Progenitor cell of endocrine pancreas (in vitro differentiated cells): ENCODE measurements at places on chromosomes 4 and X. TPM values are rescaled to one million over a fixed set of nuclear protein-coding genes. Genes with fewer than 3 reads are reported as not detected.
A peak's percentile ranks its signal among the peaks of the same experiment; 100 is the strongest.

- H3K4me3 ChIP-seq = no peak overlapping the region
- no peak for DNase-seq
- H3K27ac ChIP-seq = no peak overlapping the region
- peaks cover 1% of the 10 kb centered on the region for H3K4me1 ChIP-seq
These were observed 287.5 kb downstream of the CAMK2D start for GRCh38 chr4:113474017-113474416.

DNA sequence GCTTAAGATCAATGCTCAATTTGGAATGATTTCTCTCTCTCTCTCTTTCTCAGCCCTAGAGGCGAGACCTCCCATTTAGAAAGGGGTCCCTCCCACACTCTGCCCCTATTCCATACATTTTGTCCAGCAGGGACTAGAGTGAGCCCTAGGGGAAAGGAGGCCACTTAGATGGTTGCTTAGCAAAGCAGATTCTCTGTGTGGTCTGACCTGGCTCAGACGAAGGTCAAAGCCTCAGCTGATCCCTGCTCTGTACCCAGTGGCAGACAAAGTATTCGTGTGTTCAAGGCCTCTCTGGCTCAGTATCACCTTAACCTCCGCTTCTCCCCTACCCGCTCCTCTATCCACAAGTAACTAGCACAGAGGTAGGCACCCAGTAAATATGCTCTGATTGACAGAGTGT, 78.4 kb downstream of the HPRT1 start:
- no peak overlapping the region for H3K4me3 ChIP-seq
- DNase-seq = no peak
- H3K4me1 ChIP-seq = peaks cover 10% of the 10 kb centered on the region
- peak overlapping the region; percentile 43 for H3K27ac ChIP-seq

GRCh38 chr4:188732131-188732530, 592.9 kb downstream of the TRIML1 start:
- peaks cover 7% of the 10 kb centered on the region for H3K4me1 ChIP-seq
- H3K27me3 ChIP-seq = no peaks in the 10 kb centered on the region
- H3K27ac ChIP-seq = no peak overlapping the region
- DNase-seq = no peak

DNA sequence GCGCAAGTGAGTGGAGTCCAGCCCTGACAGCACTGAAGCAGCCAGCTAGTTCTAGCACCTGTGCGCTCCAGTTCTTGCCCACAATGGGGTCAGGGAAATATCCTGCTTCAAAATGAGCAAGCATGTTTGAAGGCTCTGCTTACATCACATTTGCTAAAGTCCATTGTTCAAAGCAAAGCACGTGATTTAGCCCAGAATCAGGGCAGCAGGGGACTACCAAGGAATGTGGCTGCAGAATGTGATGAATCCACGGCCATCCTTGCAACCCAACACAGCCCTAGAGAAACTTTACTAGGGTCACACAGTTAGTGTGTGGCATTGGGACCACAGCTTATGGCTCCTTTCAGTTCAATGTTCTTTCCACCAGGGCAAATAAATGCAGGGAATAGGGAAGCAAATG, 47.3 kb upstream of the SMIM31 start:
- H3K4me3 ChIP-seq = no peak overlapping the region
- no peaks in the 10 kb centered on the region for H3K36me3 ChIP-seq
- no peaks in the 10 kb centered on the region for H3K27me3 ChIP-seq

DNA sequence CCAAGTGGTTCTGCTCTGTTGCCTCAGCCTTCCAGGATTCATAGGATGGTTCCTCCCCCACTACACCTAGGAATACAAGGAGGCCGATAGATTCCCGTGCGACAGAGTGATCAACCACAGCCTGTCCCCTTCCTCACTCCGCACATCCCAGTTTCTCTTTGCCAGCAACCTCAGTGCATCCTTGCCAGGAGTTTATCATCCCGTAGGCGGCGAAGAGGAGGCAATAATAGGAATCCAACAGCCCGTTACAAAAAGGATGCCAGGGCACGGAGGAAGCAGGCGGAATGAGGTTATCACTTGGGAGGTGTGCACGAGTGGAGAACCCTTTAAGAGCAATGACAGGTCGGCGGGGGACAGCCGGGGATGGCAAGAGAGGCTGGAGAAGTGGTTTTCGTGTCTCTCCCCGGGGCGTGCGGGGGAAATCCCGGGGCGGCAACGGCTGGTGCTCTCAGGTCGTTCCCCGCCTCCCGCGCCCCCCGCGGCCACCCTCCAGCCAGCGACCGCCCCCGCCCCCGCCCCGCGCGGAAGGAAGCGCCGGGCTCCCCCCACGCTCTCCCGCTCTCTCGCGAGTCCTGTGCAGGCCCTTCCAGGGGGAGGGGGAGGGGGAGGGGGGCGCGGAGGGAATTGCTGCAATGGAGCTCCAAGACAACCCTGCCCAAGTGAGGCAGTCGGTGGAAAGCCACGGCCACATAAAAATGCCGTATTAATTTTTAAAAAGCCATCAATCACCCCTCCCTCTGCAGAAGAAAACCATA, 1.6 kb downstream of the PPP3CA start:
- no peaks in the 10 kb centered on the region for H3K36me3 ChIP-seq
- H3K4me3 ChIP-seq = peak overlapping the region; percentile 95
- H3K4me1 ChIP-seq = peaks cover 14% of the 10 kb centered on the region
- peak; percentile 34 for DNase-seq

GRCh38 chrX:28922106-28922505, 334.9 kb downstream of the IL1RAPL1 start:
- H3K27me3 ChIP-seq = peaks cover 2% of the 10 kb centered on the region
- no peaks in the 10 kb centered on the region for H3K4me1 ChIP-seq
- DNase-seq = no peak
- no peaks in the 10 kb centered on the region for H3K36me3 ChIP-seq

- DNase-seq = no peak
- H3K4me1 ChIP-seq = peaks cover 5% of the 10 kb centered on the region
These were observed 35.4 kb upstream of the YTHDC1 start for GRCh38 chr4:68385267-68385666.

DNA sequence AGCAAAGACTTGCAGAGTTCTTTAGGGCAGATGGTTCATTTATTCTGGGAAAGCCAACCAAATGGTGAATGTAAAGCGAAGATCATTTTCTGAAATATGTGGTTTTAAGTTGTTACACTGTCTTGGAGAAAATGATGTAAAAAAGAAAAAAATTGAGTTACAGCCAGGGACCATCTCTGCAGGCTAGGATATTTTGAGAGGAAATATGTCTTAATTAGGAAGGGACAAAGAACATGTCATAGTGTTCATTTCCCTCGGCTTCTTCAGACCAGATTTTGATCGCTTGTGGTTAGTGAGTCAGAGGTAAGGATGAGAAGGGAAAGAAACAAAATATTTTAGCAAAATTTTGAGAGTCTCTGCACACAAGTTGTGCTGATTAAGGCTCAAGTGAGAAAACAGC, 59.0 kb upstream of the C1QTNF7 start:
- H3K4me3 ChIP-seq = no peak overlapping the region
- no peaks in the 10 kb centered on the region for H3K36me3 ChIP-seq
- no peak overlapping the region for H3K27ac ChIP-seq
- H3K4me1 ChIP-seq = peaks cover 2% of the 10 kb centered on the region
- H3K27me3 ChIP-seq = no peaks in the 10 kb centered on the region

- DNase-seq = no peak
- H3K27ac ChIP-seq = no peak within 1 kb of the TSS
- H3K27me3 ChIP-seq = peaks cover 2% of the 10 kb centered on the region
- peaks cover 8% of the 10 kb centered on the region for H3K4me1 ChIP-seq
- no peaks in the 10 kb centered on the region for H3K36me3 ChIP-seq
- H3K4me3 ChIP-seq = no peak within 1 kb of the TSS
These were observed at the start of gene ITIH6 for GRCh38 chrX:54798137-54798536. ITIH6 (minus strand) TSS chrX:54798255; CDS start chrX:54798210, 45 bp downstream.

GRCh38 chrX:153406011-153406410, 4.9 kb upstream of the PNMA6E start:
- no peak overlapping the region for H3K27ac ChIP-seq
- H3K27me3 ChIP-seq = peaks cover 31% of the 10 kb centered on the region
- H3K4me1 ChIP-seq = no peaks in the 10 kb centered on the region
- H3K36me3 ChIP-seq = peaks cover 4% of the 10 kb centered on the region

- H3K4me3 ChIP-seq = no peak overlapping the region
- H3K36me3 ChIP-seq = peaks cover 15% of the 10 kb centered on the region
- no peaks in the 10 kb centered on the region for H3K27me3 ChIP-seq
- H3K4me1 ChIP-seq = no peaks in the 10 kb centered on the region
- no peak overlapping the region for H3K27ac ChIP-seq
- DNase-seq = no peak
These were observed 103.9 kb upstream of the RAB40AL start for GRCh38 chrX:102833136-102833535.

DNA sequence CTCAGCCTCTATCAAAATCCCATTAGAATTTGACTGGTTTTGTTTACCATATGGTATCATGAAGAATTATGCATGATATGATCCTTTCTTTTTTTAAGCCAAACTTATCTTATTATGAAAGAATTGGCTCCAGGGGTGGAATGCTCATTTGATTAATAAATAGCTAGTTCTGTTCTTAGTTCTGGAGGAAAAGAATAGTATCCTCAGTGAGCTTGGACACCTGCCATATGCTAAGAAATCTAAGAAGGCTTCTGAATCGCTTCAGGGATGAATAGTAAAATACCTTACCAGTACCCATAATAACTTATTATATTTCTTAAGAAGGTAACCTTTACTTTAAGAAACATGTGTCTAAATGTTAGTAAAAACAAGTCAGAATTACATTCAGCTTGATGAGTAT, 803.6 kb downstream of the ADGRL3 start:
- H3K36me3 ChIP-seq = no peaks in the 10 kb centered on the region
- H3K27me3 ChIP-seq = no peaks in the 10 kb centered on the region
- H3K27ac ChIP-seq = no peak overlapping the region
- no peak overlapping the region for H3K4me3 ChIP-seq
- no peak for DNase-seq
- no peaks in the 10 kb centered on the region for H3K4me1 ChIP-seq

DNA sequence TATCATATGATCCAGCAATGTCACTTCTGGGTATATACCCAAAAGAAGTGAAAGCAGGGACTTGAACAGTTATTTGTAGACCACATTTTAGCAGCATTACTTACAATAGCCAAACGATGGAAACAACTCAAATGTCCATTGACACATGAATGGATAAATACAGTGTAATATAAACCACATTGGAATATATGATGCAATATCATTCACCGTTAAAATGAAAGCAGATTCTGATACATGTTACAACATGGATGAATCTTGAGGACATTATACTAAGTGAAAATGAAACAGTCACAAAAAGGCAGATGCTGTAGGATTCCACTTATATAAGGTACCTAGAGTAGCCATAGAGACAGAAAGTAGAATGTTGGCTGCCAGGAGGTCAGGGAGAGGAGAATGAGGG, 130.5 kb upstream of the SMAD1 start:
- DNase-seq = no peak
- H3K36me3 ChIP-seq = no peaks in the 10 kb centered on the region
- no peak overlapping the region for H3K27ac ChIP-seq
- H3K4me3 ChIP-seq = no peak overlapping the region

Gene SHOX
- total RNA-seq = not detected in 2 replicates

Gene SLC10A4
- 2.5 and 2.7 TPM in 2 replicates for total RNA-seq

Gene DCAF16
- total RNA-seq = 63.1 and 72.3 TPM in 2 replicates

Gene FAM47A
- not detected in 2 replicates for total RNA-seq

Gene L1CAM
- total RNA-seq = 1.4 and 2.4 TPM in 2 replicates
